ENCODE measurements at places on chromosomes 1 and 21.

DNA sequence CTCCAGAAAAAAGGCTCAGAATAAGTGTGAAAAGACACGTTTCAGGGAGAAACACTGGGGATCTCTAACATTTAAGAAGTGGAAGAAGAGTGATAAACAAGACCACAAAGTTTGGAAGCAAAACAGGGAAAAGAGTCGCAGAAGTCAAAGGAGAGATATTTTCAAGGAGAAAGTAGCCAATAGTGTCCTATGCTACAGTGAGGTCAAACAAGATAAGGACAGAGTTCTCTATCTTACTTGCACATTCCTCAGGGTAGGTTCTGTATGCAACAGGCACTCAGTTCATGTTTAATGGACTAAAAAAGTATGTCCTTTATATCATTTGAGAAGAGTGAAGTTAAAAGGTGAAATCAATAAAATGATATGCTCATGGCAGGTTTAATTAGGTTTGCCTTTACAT lies 13.8 kb upstream of the EDEM3 start:
- no peak for DNase-seq

DNA sequence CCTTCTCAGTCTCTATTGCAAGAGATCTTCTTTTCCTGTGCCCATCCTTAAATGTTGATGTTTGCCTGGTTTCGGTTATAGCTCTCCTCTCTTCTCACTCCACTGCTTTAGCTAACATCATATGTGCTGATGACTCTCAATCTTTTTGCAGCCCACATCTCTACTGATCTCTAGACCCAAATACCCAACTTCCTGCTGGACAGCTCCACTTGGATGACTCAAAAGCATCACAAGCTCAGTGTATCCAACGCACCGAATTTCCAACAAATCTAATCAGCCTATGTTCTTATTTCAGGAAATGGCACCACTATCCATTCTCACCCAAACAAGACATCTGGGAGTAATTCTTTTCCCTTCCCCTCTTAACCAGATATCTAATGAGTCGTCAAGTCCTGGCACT lies 79.1 kb upstream of the ARTN start:
- no peak for DNase-seq

- no peak for DNase-seq
Observed at GRCh38 chr1:154952664-154953063, 3.2 kb downstream of the PBXIP1 start.

DNA sequence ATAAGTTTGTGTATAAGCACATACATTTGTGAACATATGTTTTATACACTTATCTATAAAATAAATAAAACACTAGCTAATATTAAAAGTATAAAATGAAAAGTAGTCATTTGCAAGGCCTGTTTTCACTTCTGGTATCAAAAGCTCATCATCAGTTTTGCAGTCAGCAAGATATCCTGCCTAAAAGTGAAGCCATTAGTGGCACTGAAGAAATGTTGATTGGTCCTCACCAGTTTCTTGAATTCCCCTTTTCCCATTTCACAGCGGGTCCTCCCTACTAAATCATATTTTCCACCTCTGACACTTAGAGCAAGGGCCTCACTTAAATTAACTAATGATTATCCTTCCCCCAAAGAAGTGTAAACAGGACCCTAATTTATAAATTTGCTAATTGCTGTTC lies 6.7 kb downstream of the TBX15 start:
- DNase-seq = no peak

GRCh38 chr1:3441410-3441847 lies 13.0 kb upstream of the ARHGEF16 start:
- no peak for DNase-seq

- DNase-seq = no peak
Observed at GRCh38 chr1:204170494-204171155, 4.5 kb upstream of the REN start.

GRCh38 chr1:197737916-197738315 lies 37.4 kb downstream of the DENND1B start:
- DNase-seq = no peak

DNA sequence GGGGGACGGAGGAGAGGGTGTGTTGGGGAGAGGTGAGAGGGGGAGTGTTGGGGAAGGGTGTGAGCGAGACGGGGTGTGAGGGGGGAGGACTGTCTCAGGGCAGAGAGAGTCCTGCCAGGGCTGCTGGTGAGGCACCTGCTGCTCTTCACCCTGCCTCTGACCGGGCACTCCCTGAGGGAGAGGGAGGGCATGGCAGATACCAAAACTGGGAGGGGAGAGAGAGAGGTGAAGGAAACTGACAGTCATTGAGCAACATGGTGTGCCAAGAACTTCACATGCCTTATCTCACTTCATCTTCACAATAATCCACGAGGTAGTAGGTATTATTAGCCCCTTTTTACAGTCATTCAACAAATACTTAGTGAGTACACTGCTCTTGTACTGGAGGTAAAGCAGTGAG lies 61.3 kb upstream of the ARTN start:
- no peak for DNase-seq

GRCh38 chr1:193626695-193627094 lies 440.3 kb upstream of the B3GALT2 start:
- no peak for DNase-seq

DNA sequence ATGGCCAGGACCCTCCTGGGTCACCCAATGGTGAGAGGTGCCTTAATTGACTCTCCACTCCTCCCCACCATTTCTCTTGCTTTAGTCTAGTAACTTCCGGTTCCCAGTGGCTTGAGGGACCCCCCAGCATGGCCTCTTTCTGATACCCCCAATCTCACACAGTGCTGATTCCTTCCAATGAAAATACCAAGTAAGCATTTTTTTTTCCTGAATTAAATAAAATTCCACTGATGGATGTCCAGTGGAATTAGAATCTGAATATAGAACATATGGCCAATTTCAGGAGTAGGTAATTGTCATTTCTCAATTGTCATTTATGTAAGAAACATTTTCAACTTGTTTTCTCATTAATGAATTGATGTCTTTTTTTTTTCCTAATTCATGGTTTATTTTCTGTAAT lies 9.5 kb downstream of the NOS1AP start:
- no peak for DNase-seq

DNA sequence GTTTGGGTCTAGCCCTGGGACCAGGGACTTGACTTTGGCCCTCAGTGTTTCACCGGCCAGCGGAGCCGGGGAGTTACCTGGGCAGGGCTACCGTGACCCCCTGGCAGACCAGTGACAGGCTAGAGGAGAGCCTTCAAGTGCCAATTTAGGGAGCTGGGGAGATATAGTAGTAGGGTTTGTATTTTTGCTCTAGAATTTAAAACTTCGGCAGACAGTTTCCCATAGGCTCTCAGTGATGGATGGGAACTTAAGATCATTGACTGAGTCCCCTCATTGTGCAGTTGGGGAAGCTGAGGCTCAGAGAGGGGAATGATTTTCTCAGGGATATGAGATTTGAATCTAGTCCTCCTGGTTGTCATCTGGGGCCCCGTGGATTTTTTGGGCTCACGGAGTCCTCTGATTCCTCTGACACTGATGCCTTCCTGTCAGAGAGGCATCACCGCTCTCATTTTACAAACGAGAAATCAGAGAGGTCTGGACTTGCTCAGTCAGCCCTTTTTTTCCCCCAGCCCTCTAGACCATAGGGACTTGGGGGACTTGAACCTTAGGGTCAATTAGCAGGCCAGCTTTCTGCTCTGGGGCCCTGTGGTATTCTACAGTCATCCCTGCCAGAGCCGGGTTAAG lies 58.3 kb upstream of the ACOT11 start:
- DNase-seq = no peak

GRCh38 chr21:35942211-35943144 lies 117.8 kb downstream of the SETD4 start:
- no peak for DNase-seq

DNA sequence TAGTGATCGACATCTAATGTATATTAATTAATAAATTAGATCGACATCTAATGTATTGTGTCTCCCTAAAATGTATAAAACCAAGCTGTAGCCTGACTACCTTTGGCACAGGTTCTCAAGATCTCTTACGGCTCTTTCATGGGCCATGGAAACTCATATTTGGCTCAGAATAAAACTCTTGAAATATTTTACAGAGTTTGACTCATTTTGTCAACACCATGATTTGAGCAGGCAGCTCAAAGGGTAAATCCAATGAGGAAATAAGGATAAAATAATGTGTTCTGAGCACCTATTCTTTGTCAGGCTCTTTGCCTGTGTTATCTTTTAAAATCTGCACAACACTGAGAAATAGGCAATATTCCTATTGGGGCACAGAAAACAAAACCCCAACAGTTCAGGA lies 223.4 kb upstream of the DUSP10 start:
- no peak for DNase-seq

DNA sequence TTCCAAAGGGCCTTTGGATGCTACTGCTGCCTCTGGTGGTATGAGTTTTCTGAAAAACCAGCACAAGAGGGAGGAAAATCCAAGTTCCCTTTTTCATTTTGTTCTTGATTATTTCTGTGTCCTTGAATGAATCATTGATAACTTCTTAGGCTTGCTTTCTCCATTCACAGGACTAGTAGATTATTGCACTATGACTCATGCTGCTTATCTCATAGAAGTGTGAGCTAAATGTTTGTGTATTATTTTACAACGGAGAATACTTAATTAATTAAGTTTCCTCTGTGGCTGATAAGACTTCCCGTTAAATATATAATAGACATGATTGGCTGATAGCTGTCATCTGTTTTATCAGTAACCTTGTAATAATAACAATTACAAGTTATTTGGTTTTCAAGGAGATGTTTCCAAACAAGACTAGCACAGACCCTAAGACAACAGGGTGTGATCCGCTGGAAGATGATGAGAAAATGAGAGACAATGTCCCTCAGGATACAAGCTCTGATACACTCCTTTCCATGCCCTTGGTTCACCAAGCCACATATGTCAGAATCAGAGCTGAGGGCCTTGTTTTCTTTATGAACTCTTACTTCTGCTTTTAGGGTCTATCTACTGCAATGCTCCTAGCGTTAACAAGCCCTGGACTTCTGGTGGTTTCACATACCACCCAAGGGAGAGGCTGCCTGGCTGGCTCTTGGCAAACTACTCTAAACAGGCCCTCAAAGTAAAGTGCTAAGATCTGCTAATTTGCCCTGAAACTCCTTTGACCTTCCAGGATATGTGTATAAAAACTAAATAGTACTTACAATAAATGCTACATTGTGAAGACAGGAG lies 1078.3 kb downstream of the TTLL7 start:
- no peak for DNase-seq

GRCh38 chr1:82836213-82836972 lies 1035.7 kb downstream of the ADGRL2 start:
- no peak for DNase-seq

- no peak for DNase-seq
Observed at GRCh38 chr1:87144316-87144895, 184.3 kb upstream of the LMO4 start.

DNA sequence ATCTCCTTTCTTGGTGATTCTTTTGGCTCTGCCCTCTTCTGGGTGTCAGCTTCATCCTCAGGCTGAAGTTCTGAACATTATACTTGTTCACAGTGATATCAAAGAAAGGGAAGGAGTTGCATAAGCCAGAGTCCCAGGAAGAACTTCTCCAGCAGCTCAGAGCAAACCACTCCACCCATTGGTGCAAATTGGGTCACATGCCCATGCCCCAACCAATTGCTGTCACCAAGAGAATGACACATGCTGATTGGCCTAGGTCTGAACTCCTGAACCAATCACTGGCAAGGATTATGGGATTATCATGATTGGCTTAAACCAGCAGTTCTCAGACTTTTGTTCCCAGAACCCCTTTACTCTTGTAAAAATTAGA lies 256.5 kb upstream of the TMEM51 start:
- no peak for DNase-seq

DNA sequence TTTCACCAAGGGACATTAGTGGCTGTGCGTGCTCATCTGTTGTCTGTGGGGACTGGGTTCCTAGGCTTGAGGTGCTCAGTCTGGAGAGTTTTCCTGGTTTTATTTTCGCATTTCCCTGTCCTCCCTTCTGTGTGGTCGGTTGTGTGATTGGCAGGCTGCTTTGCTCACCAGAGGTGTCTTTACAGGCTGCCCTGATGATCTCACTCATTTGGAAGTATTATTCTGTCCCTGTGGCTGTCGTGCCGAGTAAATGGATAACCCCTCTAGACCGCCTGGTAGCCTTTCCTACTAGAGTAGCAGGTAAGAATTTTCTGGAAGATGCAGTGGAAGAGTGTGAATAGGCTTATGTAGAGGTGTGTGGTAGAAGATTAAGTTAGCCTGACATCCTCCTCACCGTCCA lies 44.1 kb upstream of the HMGN1 start:
- no peak for DNase-seq

GRCh38 chr1:64962441-64962840 lies 3.9 kb downstream of the JAK1 start:
- DNase-seq = no peak

- DNase-seq = no peak
Observed at GRCh38 chr1:19046972-19047731, 90.7 kb upstream of the IFFO2 start.

GRCh38 chr21:34774750-34775149 lies 106.0 kb downstream of the CLIC6 start:
- DNase-seq = no peak

GRCh38 chr1:219324629-219325367 lies 151.1 kb downstream of the LYPLAL1 start:
- DNase-seq = no peak

GRCh38 chr1:28071813-28072212 lies 16.6 kb downstream of the EYA3 start:
- DNase-seq = no peak

All from T-helper 1 cell (primary cell).